ENCODE measurements at places on chromosomes 3 and 15. TPM values are rescaled to one million over a fixed set of nuclear protein-coding genes. Genes with fewer than 3 reads are reported as not detected.

DNA sequence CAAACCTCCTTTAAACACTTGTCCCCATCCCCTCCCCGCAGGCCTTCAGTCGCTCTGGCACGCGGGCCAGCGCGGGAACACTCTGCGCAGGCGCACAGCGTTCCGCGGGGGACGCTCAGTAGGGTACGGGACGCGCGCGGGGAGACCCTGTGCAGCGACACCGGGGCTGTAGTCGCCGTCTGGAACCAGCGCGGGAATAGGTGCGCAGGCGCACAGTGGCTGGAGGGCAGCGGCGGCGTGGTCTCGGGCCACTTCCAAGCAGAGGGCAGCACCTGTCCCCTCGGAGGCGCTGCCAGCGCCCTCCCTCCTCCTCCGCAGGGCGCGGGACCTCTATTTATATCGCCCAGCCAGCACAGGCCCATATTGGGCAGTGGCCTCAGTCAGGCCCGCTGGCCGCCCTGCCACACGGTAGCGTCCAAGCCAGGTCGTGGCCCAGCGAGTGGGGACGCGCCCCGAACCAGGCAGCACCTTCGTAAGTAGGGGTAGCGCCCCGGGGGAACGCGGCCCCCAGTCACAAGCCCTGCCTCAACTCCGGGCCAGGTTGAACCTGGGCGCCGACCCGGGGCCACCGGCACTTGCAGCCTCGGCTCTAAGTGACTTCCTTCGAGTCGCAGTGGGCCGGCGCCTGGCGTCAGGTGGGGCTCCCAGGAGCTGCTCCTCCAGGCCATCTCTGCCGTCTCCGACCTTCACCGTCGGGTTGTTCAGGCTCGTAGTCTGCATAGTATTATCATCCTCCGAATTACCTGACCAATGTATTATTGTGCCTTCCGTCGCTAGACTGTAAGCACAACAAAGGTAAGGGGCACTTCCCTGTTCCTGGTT lies at the start of gene KBTBD12:
KBTBD12 (plus strand) TSS at position 118 of the 822 bp plus-strand sequence. CDS start 7,830 bp downstream, outside the sequence.
- peak within 1 kb of the TSS; percentile 89 for H3K27ac ChIP-seq
- no peak for DNase-seq
- no peaks in the 10 kb centered on the region for H3K27me3 ChIP-seq
- peaks cover 49% of the 10 kb centered on the region for H3K4me1 ChIP-seq
- peak within 1 kb of the TSS; percentile 86 for H3K4me3 ChIP-seq
- H3K36me3 ChIP-seq: no peaks in the 10 kb centered on the region

DNA sequence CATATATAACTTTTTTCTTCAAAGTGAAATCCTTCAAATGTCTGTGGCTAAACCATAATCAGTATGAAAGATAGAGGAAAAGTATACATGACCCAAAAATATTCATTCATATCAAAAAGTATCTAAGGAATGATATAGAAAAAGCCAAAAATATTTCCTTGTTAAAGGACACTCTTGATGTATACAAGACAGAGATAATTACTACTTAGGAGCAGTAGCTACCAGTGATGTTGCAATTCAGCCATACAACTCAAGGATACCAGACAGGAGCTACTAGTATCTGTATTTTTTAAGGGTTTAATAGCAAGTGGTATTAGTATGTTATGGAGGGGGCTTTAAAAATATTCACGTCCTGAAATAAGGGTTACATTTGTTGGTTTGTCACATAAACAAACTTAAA lies 37.0 kb downstream of the FBXL22 start:
- H3K4me3 ChIP-seq: no peak overlapping the region
- peaks cover 55% of the 10 kb centered on the region for H3K36me3 ChIP-seq
- no peaks in the 10 kb centered on the region for H3K4me1 ChIP-seq
- no peak overlapping the region for H3K27ac ChIP-seq
- H3K27me3 ChIP-seq: no peaks in the 10 kb centered on the region
- DNase-seq: no peak

DNA sequence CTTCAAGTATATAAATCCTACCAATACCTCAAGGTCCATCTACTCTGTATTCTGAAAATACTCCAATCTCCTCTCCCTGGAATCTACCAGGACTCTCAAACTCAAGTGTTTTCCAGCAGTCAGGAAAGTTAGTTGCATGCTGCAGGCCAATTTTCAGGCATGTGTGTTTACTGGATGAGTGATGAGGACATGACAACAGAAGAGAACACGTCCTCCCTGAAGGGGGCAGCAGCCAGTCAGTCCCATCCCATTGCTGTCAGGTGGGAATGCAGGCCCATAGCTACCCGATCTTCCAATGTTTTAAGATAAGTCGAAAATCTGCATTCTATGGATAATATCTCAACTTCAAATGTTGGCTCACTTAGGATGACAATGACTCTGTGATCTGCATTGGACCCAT lies 496.2 kb downstream of the FHIT start:
- no peaks in the 10 kb centered on the region for H3K36me3 ChIP-seq
- H3K27ac ChIP-seq: no peak overlapping the region
- DNase-seq: no peak

DNA sequence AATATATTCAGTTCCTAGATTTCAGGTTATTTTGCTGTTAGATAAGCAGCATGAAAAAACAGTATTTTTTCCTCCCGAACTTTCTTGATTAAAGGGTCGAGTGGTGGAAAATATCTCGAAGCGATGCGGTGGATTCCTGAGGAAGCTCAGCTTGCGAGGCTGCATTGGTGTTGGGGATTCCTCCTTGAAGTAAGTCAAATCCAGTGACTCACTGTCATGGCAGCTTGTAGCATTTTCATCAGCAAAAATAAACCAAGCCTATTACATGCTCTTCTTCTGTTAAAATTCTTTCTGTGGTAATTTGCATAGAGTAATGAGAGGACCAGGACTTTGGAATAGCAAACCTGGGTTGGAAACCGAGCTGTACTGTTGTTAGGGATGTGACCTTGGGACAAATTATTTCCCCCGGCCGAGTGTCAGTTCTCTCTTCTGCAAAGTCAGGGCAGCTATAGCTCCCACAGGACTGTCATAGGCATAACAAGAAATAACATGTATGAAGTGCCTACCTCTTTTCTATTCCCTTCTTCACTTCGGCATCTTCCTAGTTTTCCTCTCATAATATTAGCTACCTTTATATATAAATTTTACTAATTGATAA lies 75.6 kb downstream of the UBP1 start:
- no peaks in the 10 kb centered on the region for H3K27me3 ChIP-seq
- H3K4me3 ChIP-seq: no peak overlapping the region
- H3K4me1 ChIP-seq: peaks cover 3% of the 10 kb centered on the region
- DNase-seq: no peak
- peaks cover 4% of the 10 kb centered on the region for H3K36me3 ChIP-seq
- H3K27ac ChIP-seq: no peak overlapping the region

DNA sequence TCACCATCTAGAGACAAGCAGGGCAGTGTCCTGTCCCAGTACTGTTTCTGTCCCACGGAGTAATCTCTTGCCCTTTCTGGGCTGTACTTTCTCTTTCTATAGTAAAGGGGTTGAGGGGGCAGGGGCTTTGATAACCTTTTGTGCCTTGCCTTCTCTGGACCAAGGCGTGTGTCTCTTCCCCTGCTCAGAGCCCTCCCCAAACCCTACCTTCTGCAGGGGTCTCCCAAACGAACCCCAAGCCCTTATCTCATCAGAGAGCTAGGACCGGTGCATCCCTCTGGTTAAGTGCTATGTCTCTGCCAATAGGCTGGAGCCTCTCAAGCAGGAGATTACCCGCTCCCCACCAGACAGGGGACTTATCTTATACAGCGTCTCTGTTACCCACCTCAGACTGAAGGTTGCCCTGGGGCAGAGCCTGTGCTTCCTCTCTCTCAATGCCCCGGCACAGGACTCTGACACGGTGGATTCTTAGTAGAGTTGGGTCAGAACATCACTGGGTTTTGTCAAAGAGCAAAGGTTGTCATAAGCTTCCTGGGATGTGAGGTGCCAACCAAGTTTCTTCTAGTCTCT lies 2.9 kb downstream of the PLEKHO2 start:
- DNase-seq: no peak
- H3K27ac ChIP-seq: peak overlapping the region; percentile 78
- no peaks in the 10 kb centered on the region for H3K27me3 ChIP-seq
- H3K36me3 ChIP-seq: peaks cover under 1% of the 10 kb centered on the region

DNA sequence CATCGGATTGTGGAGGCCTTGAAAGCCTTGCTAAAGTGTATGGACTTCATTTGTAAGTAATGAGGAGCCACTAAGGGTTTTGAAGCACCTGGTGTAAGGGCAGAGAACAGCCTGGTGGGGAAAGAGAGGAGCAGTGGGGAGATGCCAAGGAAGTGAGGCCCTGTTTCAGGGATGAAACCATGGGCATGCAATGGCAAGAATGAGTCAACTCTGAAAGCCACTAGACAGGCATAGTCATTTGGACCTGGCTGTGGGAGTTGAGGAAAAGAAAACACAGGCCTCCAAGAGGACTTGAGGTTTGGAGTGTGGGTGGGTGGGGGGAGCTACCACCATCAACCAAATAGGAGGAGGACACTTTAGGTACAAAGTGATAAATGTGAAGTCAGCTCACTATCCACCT lies 7.6 kb downstream of the XCR1 start:
- H3K4me1 ChIP-seq: no peaks in the 10 kb centered on the region
- H3K27ac ChIP-seq: no peak overlapping the region
- H3K36me3 ChIP-seq: no peaks in the 10 kb centered on the region
- DNase-seq: no peak
- no peak overlapping the region for H3K4me3 ChIP-seq
- H3K27me3 ChIP-seq: no peaks in the 10 kb centered on the region

GRCh38 chr3:158780766-158781165 lies 21.1 kb upstream of the MFSD1 start:
- H3K27ac ChIP-seq: no peak overlapping the region
- no peak overlapping the region for H3K4me3 ChIP-seq
- peaks cover 3% of the 10 kb centered on the region for H3K4me1 ChIP-seq
- DNase-seq: no peak

DNA sequence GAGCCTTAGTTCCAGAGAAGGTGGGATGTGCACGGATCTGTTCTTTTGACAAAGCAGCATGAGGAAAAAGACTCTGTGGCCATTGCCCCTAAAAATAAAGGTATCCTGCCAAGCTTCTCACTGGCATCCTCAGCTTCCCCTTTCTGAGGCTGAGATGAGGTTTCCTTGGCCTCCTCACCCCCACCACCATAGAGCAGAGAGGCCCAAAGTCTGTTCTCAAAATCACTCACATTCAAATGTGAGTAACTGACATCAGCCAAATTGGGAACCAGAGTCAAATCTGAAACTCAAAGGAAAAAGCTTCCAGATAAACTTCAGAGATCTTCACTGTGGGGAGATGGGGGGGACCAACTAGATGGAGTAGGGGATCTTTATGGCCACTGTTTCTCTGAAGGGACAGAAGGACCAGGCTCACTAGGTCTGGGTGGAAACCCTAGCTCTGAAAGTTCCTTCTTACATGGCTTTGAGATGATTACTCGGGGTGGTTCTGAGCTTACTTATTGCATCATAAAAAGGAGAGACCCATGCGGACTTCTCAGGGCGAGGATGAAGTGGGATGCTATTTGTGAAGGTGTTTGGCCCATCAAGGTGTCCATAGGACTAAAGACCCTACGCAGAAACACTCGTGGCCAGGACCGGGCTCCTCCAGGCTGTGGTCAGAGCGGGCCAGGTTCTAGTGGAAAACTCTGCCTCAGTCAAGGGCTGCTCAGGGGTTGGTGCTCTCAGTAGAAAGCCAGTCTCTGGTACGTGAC lies 61.5 kb upstream of the MEF2A start:
- no peak for DNase-seq
- H3K36me3 ChIP-seq: no peaks in the 10 kb centered on the region
- H3K27me3 ChIP-seq: no peaks in the 10 kb centered on the region
- no peak overlapping the region for H3K27ac ChIP-seq
- peaks cover 50% of the 10 kb centered on the region for H3K4me1 ChIP-seq

DNA sequence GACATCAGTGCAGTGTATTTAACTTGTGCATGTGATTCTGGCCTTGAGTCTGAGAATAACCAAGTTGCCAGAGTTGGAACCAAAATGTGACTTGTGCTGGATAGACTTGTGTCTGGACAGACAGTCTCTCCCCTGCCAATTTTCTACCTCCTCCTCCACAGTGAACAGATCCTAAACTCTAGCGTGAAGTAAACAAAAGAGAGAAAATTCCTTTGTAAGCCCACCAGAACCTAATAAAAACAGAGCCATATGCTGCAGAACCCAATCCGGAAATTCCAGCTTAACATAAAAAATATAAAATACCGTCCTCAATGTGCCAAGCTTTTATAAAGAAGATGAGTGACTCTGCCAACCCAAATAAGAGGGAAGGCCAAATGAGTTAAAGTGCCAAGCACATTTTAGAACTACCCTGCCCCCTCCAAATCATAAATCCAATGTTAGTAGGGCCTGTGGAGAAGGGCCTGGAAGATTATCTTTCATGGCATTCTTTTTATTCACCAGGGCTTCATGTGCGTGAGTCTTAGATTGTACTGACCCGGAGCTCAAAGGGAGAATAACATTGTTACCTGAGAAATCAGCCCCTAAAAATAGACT lies 344.6 kb upstream of the PROK2 start:
- no peaks in the 10 kb centered on the region for H3K27me3 ChIP-seq
- H3K4me3 ChIP-seq: no peak overlapping the region
- no peak overlapping the region for H3K27ac ChIP-seq
- H3K4me1 ChIP-seq: peaks cover 12% of the 10 kb centered on the region
- H3K36me3 ChIP-seq: no peaks in the 10 kb centered on the region
- no peak for DNase-seq

- H3K4me3 ChIP-seq: peak overlapping the region; percentile 10
- H3K27ac ChIP-seq: peak overlapping the region; percentile 67
- peaks cover 30% of the 10 kb centered on the region for H3K4me1 ChIP-seq
- DNase-seq: no peak
- no peaks in the 10 kb centered on the region for H3K36me3 ChIP-seq
- H3K27me3 ChIP-seq: no peaks in the 10 kb centered on the region
Observed at GRCh38 chr15:70799667-70800450, 36.5 kb upstream of the UACA start.

The SLC27A2 gene
- total RNA-seq: not detected

The EID1 gene
- total RNA-seq: 227 TPM

The IQCF5 gene
- total RNA-seq: not detected

The CRTAP gene
- total RNA-seq: 454 TPM

The SMAD6 gene
- 73.3 TPM for total RNA-seq

The CLDN16 gene
- not detected for total RNA-seq

The ZMYND10 gene
- not detected for total RNA-seq

The GASK1A gene
- total RNA-seq: 37.3 TPM
